ENCODE measurements at places on chromosomes 7 and 10.

DNA sequence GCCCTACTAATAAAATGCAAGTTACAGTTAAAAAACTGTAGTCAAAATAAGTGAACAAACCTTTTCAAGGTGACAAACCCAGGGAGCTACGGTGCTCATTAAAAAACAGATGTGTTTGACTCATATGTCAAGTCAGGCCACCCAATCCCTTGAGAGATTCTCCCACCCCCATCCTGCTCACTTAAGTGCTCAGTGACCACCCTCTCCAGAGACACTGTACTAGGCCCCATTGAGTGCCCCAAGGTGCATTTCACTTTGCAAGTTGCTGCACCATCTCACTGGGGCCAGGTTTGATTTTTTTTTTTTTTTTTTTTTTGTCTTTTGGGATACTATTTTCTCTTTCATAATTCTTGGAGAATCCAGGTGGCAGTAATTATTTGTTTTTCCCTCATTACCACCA, 1.9 kb downstream of the ERV3-1 start:
- DNase-seq: no peak

GRCh38 chr10:29804025-29804852, 169.5 kb upstream of the SVIL start:
- DNase-seq: peak; percentile 61

GRCh38 chr10:31383810-31384588, 65.0 kb downstream of the ZEB1 start:
- no peak for DNase-seq

DNA sequence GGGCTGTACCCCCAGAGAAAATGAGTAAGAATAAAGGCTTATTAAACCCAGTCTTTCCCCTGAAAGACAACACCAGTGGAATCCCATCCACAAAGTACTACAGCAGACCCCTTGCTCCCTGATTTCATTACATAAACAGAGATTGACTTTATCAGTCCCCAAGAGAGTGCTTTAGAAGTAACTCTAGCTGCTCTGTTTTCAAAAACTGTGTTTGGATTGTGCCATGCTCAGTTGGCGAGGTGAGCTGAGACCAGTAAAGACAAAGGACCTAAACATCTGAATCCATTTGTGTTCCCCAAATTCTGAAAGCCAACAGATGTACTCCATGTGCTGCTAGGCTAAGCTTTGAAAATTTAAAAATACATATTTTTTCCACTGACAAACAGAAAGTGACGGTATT, 127.0 kb downstream of the ATE1 start:
- DNase-seq: no peak

GRCh38 chr10:28949005-28950004, 272.0 kb downstream of the BAMBI start:
- DNase-seq: no peak

DNA sequence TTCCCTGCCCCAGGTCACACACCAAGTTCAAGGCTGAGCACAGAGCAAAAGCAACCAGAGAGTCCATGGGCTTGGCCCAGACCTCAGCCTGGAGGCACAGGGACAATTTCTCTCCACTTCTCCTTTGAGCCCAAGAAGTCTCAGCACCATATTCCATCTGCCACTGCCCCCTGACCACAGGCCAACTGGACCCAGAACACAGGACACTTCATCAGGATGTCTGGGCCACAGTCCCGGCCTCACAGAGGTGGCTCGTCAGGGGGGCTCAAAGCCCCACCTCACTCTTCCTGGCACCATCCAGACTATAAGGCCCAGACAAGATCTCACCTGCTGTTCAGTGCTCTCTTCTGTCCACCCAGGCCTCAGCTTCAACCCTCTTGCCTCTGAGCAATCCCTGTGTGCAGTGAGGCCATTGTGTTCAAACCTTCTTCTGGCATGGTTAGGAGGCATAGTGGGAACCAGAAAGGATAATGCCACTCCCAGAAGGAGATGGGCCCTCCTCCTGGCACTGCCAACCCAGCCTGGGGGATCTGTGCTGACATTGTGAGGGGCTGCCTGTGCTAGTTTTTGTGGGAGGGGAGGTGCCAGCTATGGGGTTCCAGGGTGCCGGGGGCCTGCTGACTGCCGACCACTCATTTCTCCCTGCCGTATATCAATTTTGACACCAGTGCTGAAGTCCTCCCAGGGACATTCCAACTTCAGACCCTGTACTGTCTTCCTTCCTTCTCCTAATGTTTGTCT, 49.7 kb upstream of the ANTXRL start:
- no peak for DNase-seq

GRCh38 chr10:67477868-67478267, 218.1 kb downstream of the CTNNA3 start:
- DNase-seq: no peak

DNA sequence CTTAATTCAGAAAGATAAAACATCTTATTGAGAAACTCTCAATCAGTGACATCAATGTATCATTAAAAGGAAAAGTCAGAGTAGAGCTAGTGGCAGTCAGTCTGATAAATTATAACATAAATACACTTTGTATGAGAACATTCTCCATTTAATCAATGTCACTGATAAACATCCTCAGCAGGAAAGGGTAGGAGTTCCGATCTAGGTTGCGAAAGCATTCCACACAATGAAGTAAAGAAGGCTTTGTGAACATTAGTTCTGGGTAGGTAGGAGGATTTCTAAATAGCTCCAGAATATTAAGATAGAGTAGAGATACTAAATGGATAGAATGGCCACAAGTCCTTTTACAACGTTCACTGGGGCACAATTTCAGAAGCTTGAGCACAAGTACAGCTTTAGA, 179.7 kb upstream of the MALRD1 start:
- no peak for DNase-seq

- DNase-seq: no peak
Measured at GRCh38 chr10:113609704-113610108, 54.1 kb downstream of the NRAP start.

GRCh38 chr7:27152816-27153442, 546 bp upstream of the HOXA3 start:
- no peak for DNase-seq

DNA sequence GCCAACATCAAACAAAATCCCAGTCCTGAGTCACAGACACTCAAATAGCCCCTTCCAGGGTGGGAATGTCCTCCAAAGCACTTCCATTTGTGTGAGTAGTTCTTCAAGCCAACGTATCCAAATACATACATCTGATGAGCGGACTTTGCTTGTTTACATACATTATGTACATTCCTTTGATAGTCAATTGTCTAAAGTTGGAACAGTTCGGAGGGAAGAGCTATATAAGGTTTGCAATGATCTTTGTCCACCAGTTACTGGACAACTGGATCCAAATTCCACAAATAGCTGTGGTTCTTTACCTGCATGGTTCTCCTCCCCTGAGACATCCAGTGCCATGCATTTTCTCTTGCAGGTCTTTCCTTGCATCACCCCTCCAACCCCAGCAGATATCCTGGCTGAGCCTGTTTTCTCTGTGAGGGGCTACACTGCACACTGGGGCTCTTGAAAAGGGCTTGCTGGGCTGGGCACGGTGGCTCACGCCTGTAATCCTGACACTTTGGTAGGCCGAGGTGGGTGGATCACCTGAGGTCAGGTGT, 4.7 kb upstream of the MGMT start:
- DNase-seq: no peak
